Mucosa of descending colon (tissue), 3 donors: ENCODE measurements at places on chromosomes 3 and 15. TPM values are rescaled to one million over a fixed set of nuclear protein-coding genes. Genes with fewer than 3 reads are reported as not detected.

Gene PRR20G
- total RNA-seq = not detected

Gene TOPAZ1
- not detected for total RNA-seq

Gene KY
- total RNA-seq = 3.7 TPM

Gene IL5RA
- 0.57 TPM for total RNA-seq

Gene SLC2A2
- total RNA-seq = not detected

Gene EDEM1
- total RNA-seq = 52.6 TPM

Gene BFSP2
- total RNA-seq = not detected

Gene MAGEF1
- total RNA-seq = 17.3 TPM

DNA sequence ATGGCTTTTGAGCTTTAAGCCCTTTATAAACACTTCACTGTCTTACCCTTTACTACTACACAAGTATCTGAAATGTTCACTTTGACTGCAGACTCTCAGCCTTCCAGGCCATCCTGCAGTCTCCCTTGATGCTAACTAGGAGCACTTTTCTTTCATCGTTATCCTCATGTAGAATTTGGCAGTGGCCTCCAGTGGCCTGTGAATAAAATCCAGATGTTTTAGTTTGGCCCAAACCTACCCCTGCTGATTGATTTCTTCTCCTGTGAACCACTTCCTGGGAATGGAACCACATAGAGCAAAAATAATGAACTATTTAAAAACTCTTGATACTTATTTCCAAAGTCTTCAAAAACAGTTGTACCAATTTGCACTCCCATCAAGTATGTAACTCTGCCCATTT, 271.9 kb downstream of the FEZF2 start:
- no peak for DNase-seq

GRCh38 chr15:83322061-83322460, 37.6 kb upstream of the BNC1 start:
- DNase-seq = no peak

DNA sequence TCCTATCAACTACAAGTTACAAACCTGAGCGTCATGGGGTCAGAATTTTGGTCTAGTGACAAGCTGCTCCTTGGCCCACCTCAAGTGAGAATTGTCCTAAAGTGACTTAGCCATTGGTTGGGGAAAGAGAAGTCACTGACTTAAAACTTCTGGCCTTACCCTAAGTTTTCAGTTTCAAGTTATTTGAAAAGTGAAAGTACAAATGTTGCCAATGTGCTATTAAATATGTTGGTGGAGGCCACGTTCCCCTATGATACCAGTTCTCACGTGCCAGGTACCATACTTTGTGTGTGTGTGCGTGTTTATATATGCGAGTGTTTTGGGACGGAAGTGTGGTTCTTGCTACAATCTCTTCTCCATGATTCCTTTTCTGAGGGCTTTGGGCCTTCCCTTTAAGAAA, 22.6 kb upstream of the RASGRP1 start:
- DNase-seq = no peak

- no peak for DNase-seq
Observed at GRCh38 chr3:82100378-82100777, 338.9 kb upstream of the GBE1 start.

DNA sequence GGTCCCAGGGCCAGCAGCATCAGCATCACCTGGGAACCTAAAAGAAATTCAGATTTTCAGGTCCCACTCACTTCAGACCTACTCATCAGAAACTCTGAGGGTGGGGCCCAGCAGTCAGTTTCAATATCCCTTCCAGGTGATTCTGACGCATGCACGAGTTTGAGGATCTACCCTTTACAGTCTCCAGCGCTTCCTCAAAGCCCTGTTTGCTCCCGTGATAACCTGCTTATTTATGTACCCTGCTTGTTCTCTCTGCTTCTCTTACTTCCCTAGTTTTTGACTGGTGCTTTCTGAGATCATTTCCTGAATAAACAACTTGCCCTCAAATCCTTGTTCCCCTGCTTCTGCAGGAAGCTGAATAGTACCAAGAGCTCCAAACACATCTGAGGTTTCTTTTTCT, 245.3 kb downstream of the ZNF621 start:
- DNase-seq = no peak

DNA sequence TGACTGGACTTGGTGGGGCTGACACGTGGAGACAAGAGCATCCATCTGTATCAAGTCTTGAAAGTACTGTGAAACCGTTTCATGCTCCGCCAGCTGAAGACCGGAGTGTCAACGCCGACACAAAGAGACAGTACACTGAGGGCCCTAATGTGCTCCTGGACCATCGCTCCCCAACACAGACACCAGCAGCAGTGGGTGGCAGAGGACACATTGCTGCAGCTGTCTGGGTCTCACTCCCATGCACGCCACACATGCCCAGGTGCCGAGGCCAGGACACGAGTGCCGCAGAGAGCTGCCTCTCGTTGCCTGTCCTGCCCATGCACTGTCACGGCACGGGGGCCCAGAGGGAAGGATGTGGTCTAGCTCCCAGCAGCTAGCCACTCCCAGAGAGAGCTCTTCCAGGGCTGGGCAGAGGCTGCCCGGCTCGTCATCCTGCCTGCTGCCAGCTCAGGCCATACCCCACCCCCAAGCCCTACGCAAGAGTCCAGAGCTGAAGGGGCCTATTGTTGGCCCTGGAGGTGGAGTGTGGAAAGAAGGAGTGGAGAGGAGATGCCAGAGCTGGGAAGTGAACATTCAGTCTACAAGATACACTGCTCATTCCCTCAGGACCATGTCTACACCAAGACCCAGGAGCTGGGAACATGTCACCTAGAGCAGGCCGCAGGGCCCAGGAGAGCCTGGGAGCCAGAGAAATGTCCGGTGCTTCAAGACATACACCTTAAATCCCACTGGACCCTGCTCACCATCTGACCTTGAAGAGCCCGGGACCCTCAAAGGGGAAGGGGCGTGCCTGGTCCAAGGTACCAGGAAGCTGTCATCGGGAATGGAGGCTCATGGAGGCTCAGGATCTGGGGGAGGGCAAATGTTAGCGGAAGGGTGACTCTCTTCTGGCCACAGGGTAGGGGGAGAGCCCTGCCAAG, 7.7 kb downstream of the TNK2 start:
- DNase-seq = no peak

- DNase-seq = no peak
Observed at GRCh38 chr3:35849963-35850362, 210.6 kb downstream of the ARPP21 start.

DNA sequence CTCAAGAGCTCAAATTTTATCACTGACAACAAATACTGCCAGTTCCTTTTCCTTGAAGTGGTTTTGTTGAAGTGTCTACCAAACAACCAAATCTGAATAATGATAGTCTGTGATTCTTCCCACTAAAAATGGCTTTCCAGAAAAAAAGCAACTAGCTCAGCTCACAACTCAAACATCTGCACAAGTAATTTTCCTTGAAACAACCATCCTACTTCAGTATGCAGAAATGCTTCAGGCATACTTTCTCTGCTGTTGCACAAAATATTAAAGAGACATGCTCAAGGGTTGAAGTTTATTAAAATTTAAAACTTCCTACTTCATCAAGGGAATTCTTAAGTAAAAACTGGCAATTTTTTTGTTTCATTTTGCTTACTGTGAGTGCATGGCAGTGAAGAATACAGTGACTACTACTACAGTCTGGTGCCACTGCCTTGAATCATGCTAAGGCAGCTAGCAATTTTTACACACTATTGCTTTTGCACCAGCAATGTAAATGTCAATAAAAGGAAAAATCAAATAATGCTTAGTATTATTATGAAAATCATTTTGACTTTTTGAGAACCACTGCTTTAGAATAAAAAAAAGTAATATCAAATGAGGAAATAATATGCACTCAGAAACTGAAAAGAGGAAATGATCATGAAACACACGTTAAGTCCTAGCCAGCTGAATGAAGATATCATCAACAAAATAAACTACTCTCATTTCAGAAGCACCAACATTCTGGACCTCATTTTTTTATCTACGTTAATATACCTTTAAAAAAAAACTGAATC, 33.6 kb downstream of the VPS13C start:
- DNase-seq = no peak

GRCh38 chr3:157078131-157078810, 81.7 kb downstream of the CCNL1 start:
- no peak for DNase-seq

DNA sequence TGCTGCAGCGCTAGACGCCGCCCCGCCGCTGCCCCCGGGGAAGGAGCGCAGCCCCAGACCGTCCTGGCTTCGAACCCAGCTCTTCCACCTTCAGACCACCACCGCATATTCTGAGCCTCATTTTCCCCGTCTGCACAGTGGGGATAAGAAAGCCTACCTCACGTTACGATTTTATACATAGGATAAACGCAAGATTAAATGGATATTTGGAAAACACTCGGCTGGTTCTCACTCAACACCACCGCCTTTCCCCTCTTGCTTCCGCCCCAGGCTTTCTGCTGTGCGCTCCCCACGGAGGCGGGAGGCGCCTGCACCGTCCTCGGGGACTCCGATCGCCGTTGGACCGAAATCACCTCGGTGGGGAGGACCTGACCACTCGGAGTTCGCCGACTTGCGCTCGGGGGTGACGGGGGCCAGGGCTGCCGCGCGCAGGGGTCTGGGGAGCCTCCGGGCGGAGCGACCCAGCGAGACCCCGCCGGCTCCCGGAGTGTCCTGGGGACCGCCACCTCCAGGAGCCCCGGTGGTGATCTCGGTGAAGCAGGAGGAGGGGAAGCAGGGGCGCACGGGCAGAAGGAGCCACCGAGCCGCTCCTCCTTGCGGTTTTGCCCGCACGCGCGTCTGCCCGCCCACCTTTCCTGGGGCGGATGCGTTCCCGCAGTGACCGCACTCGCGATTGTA, 4.0 kb downstream of the FBXL22 start:
- DNase-seq = peak; percentile 52

- DNase-seq = no peak
Observed at GRCh38 chr15:38684440-38685010, 119.9 kb upstream of the RASGRP1 start.

- DNase-seq = no peak
Observed at GRCh38 chr15:96171853-96172296, 158.6 kb upstream of the NR2F2 start.
